ENCODE measurements at places on chromosomes 1 and 21.

DNA sequence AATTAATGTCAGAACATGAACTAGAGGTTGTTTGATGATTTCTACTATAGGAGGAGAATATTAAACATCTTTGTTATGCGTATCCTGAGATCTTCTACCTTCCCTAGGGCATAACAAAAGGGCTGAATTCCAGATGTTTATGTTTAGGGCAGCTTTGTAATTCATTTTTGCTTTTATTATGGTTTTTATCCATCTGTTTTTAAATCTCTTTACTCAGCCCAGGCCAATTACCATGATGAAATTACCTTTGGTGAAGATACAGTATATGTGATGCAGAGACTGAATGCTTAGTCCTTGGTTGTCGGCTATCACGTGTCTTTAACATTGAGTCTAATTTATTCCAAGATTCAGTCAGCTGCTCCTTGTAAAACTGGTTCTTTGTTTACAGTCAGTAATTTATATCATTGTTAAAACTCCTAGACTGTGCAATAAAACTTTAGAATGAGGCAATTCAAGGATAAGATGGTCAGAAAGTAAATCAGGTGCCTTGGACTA is 176.9 kb downstream of the CTH start:
- DNase-seq, result no peak

DNA sequence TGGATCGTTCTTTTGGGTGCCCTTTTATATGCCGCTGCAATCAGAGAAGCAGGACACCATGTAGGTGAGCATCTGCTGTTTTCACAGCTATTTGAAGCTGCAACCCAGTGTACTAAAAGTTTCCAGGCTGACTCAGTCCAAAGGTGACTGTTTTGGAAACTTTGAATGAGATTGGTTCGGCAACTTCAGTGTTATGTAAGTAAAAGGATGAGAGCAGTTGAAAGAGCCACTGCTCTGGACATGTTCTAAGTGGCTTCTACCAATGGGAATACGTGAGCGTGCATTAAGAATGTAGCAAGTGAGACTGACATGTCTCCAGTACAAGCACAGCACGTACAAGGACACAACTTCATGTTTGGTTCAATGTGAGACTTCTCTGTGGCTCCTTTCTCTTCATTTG is 55.6 kb downstream of the DDR2 start:
- DNase-seq, result no peak

DNA sequence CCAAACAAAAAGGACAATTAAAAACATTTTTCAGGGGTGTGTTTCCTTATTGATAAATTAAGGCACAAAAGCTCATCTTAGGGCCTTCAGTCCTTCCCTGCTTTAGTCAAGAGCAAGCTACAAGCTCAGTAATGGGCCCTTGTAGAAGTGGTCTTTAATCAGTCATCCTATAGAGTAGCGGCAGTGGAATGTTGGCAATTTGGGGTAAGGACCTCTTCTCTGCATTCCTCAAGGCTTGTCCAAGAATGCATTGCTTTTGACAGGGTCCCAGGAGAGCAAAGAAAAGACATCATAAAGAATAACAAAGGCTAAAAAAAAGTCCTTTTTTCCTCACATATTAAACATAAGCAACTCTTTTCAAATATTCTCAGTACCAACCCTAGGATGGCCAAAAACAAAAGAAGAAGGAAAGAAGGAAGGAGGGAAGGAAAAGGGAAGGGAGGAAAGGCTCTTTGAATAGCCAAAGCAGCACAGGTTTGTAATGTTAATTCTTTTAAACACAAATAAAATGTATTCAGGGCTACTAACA is 27.3 kb upstream of the CAMK1G start:
- no peak for DNase-seq

DNA sequence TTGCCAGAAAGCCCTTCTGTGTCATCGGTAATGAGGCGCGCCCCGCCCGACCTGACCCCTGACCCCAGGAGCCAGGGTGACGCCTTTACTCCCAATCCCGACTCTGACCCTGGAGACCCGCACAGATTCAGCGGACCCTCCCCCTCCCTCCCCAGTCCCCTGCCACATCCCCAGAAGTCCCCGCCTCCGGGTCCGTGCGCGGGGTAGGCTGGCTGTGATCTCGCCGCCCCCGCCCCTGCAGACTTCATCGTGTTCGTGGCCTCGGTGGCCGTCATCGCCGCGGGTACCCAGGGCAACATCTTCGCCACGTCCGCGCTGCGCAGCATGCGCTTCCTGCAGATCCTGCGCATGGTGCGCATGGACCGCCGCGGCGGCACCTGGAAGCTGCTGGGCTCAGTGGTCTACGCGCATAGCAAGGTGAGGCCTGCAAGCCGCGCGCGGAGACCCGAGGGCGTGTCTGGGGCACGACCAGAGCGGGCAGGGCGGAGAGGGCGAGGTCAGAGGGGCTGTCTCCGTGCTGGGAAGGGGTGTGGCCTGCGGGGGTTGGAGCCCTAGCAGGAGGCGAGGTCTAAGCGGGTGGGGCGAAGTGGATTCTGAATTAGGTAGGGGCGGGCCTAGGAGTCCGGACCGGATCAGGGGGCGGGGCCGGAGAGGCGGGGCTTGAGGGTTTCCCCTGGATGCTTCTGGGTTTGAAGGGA is 34.8 kb downstream of the KCNQ4 start:
- peak; percentile 77 for DNase-seq

- no peak for DNase-seq
Measured at GRCh38 chr1:10594595-10595223, 120.0 kb downstream of the PEX14 start.

GRCh38 chr1:111176678-111177077 is 23.8 kb downstream of the DENND2D start:
- no peak for DNase-seq

GRCh38 chr1:22142315-22143064 is 407 bp downstream of the WNT4 start:
- DNase-seq, result no peak

GRCh38 chr1:90174246-90174645 is 179.3 kb downstream of the ZNF326 start:
- no peak for DNase-seq

DNA sequence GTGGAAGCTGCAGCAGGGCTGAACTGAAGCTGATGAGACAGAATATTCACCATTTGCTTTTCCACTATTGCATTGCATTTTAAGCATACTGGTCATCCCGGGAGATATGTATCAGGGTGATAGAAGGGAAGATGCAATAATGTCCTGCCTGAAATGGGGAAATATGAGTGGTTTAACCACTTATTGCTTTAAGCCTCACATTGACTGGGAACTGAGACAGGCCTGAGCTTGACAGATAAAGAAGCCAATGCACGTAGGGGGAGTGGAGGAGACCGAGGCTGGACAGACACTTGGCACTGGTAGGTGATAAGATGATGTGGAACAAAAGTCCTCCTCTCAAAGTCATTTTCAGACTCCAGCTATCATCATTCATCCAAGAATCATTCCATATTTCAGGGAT is 911.7 kb upstream of the NCAM2 start:
- no peak for DNase-seq

GRCh38 chr21:25373126-25374082 is 233.9 kb downstream of the MRPL39 start:
- DNase-seq, result no peak

DNA sequence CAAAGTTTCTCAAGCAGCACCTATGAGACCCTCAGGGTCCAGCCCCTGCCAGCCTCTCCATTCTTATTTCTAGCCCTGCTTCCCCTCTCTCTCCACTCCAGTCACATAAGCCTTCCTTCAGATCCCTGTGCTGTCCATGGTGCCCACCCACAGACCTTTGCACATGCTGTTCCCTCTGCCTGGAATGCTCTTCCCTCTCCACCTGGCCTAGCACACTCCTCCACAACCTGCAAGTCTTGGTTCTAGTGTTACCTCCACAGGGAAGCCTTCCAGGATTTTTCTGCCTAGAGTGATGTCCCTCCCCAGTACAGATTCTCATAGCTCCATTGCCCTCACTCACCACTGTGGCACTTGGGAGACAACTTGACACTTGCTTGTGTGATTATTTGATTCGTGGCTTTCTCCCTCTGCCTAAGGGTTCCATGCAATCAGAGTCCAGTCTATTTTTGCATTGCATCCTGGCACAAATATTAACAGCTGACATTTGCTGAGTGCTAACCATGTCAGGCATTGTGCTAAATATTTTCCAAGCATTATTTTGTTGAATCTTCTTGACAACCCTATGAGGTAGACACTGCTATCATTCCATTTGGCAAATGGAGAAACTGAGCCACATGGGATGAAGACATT is 127.3 kb downstream of the SYF2 start:
- DNase-seq, result no peak

DNA sequence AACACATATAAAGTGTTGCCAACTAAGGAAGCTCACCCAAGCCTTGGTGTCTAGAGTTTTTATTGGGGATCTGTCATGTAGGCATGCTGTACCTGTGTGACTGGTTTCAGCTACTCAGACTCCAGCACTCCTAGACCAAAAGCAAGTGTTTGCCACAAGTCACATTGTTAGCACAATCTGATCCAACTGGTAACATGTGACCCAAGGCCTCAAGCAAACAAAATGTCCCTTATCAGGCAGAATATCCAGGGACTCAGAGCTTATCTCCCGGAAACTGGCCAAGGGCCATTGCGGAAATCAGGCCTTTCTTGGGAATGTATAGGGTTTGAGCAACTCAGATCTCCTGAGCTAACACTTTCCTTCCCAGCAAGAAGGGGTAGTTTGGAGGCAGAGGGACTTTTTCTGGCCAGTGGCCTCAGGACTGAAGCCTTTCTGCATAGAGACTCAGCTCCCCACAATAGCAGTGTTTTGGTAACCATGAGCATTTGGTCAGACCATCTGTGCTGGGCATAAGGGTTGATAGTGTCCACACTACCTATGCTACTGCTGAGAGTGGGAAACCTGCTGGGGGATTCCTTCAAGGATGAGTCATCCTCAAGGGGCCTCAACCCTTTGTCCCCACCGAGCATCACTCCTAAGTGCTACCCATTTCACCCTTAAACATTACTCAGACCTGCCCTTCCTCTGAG is 29.6 kb downstream of the NHLH2 start:
- no peak for DNase-seq

GRCh38 chr21:44448651-44449131 is 6.6 kb upstream of the LRRC3 start:
- DNase-seq, result no peak

DNA sequence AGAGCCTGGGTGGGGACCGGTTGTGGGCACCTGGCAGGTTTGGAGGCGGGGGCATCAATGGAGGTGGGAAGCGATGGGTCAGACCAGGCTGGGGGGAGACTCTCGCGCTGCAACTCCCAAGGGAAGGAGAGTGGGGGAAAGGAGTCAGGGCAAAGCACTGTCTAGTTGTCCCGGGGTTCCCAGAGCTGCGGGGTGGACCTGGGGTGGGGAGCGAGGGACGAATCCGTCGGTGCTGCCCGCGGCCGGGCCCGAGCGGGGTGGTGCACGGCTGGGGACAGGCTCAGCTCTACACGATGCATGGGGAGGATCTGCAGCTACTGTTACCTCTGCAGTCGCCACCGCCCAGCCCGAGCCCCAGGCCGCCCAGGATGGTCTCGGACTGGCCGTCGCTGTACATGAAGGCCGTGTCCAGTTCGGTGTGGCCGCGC is 427 bp downstream of the AKR7A2 start:
- DNase-seq, result no peak

DNA sequence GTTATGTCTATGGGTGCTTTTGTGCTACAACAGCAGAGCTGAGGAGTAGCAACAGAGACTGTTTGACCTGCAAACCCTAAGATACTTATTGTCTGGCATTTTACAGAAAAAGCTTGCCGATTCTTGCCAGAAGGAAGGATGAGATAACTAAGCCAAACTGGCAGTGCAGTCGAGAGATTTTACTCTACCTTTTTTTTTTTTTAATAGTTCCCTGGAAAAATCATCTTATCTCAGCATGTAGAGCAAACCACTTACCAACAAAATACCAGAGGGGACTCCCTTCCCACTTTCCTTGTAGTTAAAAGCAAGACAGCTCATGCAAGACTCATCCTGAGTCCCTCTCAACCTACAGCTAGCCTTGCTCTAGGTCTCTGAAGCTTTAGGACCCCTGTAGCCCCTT is 132.9 kb downstream of the SYT2 start:
- no peak for DNase-seq

DNA sequence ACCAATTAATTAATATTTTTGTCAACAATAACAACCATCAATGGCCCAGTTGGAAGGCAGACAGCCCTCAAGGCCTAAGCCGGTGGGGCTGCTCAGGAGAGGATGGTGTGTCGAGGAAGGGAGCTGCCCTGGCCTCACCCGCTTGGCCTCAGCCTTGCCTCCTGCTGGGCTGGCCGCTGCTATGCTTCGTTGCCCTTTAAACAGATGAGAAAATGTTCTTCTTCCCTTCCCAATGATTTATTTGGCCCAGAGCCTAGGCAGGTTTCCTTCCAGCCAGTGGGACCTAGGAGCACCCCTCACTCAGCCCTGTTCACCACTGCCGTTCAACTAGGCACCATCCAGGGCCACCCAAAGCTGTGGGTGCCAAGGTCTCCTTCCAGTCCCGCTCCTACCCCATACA is 3.1 kb upstream of the ADGRB2 start:
- no peak for DNase-seq

DNA sequence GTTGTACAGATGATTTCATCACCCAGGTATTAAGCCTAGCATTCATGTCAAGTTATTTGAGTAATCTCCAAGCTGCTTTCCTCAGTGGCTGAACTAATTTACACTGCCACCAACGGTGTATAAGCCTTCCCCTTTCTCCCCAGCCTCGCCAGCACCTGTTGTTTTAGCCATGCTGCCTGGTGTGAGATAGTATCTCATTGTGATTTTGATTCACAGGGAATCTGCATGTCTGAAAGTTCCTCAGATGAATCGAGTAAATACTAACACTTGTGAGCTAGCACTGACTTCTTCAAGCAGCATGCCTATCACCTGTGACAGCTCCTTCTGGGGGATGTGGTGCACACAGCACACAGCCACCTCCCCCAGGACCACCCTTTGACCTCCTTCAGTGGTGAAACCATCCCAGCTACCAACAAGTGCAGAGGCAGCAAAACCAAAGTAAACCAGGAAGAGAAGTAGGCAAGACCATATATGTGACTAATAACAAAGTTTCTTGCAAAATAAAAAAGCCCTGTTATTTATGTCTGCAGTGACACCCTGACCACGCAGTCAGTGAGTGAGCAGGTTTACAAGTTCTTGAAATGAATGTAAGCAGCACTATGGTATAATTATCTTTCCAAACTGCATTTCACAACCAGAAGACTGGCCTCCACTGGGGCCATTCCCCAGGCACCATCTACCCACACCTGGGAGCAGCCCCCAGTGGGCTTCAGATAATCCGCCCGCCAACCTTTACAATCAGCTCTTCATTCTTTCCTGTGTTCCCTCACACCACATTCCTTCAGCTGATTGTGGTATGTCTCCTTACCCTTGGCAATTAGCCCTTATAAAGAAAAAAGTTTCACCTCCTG is 173.8 kb downstream of the ETS2 start:
- no peak for DNase-seq

DNA sequence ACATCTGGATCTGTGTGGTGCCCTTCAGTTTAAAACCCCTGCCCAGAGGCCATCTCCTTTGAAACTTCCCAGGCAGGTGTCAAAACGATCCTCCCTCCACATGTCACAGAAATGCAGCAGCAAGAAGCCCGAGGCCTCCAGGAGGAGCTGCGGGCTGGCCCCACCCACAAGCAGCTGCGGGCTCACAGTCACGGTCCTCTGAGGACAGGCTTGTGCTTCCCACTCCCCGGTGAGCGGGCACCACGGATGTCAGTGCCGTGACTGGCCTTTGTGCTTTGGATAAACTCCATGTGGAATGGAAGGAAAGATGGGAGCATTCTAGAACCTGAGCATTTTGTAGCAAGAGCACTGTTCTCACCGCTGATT is 65.8 kb downstream of the SIK1 start:
- no peak for DNase-seq

GRCh38 chr1:101363891-101364318 is 127.1 kb downstream of the S1PR1 start:
- DNase-seq, result no peak

- DNase-seq, result no peak
Measured at GRCh38 chr1:99264201-99265021, at the start of gene PLPPR4. Gene PLPPR4 (plus strand): TSS chr1:99264492. CDS start chr1:99264594, 102 bp downstream.

- DNase-seq, result no peak
Measured at GRCh38 chr1:225941187-225941941, at the start of gene LEFTY2. Gene LEFTY2 (minus strand): TSS chr1:225941220. CDS start chr1:225941140, 80 bp downstream.

Measured in stimulated activated CD4-positive, alpha-beta T cell treated with anti-CD3 and anti-CD28 coated beads, Interleukin-15, amount 100 ng/mL, for 48 hours (primary cell).